ENCODE measurements at places on chromosomes 16 and 17.
A peak's percentile ranks its signal among the peaks of the same experiment; 100 is the strongest.

DNA sequence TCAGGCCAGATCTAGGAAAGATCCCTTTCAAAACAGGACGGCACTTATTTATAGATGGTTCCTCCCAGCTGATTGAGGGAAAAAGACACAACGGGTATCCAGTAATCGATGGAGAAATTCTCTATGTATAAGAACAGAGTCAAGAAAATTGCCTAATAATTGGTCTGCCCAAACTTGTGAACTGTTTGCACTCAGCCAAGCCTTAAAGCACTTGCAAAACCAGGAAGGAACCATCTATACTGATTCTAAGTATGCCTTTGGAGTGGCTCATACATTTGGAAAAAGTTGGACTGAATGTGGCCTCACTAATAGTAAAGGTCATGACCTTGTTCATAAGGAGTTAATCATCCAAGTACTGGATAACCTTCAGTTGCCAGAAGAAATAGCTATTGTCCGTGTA lies 5.9 kb downstream of the HPR start:
- no peak for DNase-seq

GRCh38 chr17:80151333-80151732 lies 4.4 kb upstream of the EIF4A3 start:
- no peak for DNase-seq

DNA sequence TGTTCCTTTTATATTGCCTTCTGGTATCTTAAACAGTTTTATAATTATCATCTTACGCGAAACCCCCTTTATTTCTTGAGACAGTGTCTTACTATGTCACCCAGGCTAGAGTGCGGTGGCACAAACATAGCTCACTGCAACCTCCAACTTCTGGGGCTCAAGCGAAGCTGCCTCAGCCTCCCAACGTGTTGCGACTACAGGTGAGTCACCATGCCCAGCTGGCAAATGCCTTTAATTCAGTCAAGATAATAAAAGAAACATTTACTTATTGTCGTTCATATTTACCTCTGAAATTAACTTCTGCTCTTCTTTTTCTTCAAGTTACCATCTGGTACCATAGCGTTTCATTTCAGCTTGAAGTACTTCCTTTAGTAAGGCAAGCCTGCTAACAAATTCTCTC lies 43.9 kb downstream of the FBXL20 start:
- DNase-seq = no peak

- DNase-seq = no peak
These were observed 2.3 kb upstream of the MPP2 start for GRCh38 chr17:43909537-43910231.

DNA sequence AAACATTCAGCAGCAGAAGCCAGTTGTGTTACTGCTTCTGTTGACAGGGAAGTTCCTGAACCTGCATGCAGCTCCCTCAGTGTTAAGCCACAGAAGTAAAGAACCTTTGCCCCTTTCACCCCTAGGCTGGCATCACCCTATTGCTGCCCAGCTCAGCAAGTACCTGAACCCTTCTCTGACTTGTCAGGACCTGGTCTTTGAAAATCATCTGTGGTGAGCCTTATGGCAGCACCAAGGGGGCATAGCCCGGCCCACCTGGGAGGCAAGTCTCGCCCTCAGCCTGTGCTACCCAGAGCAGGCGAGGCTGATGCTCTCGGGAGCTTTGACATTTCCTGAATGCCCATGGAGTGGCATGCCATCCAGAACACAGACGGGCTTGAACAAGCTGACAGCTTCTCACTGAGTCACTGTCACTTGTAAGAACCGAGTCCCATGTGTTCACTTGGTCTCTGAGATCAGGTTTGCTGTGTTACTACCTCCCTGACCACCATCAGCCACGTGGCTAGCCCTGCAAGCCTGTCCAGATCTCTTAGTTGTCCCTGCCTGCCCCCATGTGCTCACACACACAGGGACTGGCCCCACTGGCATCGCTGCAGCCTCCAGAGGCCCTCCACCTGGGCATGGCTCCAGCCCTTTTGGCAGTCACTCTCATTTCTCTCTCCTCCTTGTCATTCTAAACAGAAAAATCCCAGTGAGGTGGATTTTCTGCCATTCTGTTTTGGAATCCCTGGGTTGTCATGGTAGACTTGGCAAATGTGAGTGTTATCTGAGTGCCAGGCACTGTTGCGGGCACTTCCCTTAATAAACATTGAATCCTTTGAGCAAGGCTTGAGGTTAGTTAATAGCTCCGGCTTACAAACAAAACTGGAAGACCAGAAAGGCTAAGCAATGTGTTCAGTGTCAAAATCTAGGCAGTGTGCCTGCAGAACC lies 2.9 kb upstream of the CARMIL2 start:
- peak; percentile 73 for DNase-seq

DNA sequence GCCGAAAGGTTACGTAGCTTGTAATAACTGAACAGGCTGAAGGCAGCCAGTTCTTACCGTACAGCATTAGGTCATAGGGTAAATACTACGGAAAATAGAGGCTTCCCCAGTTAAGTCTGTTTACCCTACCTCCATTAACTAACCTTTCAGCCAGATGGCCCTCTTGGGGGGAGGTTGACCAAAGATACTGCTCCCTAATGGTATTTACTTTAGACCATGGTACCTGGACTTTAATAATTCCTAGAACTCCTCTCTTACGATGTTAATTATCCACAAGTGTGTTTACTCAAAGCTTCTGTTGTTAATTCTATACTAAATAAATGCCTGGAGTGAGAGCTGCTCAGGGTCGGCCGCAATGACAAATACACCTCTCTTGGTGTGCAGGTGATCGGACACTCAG lies 9.8 kb upstream of the ADAT1 start:
- no peak for DNase-seq

- no peak for DNase-seq
These were observed 18.9 kb downstream of the DNAH17 start for GRCh38 chr17:78558181-78558850.

DNA sequence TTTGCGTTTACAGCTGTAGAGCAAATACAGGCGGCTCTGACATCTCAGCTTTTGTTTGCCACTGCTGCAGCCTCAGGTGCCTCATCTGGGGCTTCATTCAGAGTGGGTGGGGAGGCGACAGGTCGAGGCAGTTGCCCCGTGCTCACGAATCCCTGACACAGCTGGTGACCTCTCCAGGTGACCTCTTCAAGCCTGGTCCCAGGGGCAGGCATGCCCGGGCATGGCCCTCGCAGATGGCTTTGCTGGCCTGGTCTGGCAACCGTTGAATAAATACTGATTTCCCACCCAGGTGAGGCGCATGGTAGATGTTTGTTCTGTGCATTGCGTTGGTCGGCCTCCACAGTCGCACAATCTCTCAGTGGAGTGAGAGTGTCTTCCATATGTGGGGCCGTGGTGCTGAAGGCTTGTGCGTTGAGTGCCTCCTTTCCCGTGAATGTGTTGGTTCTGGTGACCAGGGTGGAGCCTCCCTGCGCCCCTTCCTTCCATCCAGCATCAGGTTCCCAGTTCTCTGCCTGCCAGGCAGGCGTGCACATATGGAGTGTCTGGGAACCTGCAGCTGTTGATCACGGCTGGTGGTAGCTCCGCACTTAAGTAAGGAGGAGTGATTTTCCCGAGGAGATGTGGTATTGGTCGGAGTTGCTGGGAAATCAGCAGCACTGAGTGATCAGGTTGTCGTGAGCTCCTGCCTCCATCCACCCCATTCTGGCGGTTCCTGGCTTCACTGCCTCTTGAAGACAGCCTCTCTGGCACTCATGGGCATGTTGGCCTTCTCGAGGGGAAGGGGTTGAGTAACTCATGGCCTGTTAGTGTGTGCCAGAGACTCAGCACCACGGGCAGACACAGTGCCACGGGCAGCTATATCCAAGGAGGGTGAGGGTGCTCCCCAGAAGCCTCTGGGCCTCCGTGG lies 149.7 kb downstream of the RPTOR start:
- DNase-seq = no peak

- DNase-seq = no peak
These were observed 36.6 kb upstream of the TMEM132E start for GRCh38 chr17:34542700-34543336.

- DNase-seq = no peak
These were observed 19.1 kb upstream of the KIFC3 start for GRCh38 chr16:57821149-57821971.

DNA sequence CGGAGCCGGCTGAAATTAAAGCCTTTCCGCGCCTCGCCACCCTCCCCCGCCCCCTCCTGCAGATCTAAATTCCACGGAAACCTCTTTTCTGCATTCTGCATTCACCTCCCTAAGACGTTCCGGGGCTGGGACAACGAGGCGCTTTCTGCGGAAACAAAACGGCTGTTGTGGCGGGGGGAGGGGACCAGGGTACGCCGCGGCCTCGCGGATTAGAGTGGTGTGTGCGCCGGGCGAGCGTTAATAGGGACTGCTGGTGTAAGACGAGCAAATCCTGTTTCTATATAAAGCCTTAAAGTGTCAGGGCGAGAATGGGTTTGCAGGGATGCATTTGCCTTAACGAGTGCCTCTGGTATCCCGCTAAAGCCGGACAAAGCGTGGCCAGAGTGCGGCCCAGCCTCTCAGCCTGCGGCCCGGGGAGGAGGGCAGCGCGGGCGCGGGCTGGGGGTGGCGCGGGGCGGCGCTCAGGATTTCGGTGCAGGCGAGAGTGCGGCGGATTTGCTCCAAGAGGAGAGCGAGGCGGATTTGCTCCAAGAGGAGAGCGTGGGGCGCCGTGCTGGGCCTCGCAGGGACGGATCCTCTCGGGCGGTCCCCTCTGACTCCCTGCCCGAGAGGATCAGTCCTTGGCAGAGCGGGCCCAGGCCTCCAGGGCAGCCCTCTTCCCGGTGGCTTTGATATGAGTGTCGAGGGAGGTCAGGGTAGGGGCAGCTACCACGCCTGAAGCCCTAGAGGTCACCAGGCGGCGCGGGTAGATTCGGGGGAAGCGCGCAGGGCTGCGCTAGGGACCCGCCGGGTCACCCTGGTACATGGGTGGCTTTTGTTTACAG lies 5.1 kb downstream of the BAHCC1 start:
- peak; percentile 79 for DNase-seq

- DNase-seq = no peak
These were observed 54.8 kb downstream of the CDH13 start for GRCh38 chr16:82681592-82681991.

GRCh38 chr16:2163211-2163881 lies 7.8 kb downstream of the TRAF7 start:
- peak; percentile 75 for DNase-seq

DNA sequence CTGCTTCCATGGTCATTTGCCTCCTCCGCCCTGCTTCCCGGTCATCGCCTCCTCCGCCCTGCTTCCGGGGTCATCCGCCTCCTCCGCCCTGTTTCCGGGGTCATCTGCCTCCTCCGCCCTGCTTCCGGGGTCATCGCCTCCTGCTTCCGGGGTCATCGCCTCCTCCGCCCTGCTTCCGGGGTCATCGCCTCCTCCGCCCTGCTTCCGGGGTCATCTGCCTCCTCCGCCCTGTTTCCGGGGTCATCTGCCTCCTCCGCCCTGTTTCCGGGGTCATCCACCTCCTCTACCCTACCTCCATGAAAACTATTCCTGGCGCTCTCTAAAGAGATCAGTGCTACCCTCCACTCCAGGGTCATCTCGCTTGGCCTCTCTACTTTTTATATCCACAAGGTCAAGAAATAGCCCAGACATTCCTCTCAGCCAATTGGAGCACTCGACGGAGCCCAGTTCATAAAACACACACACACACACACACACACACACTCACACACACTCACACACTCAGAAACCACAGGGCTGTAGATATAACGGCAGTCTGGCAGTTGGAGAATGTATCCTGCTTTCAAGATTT lies 44.8 kb downstream of the TRARG1 start:
- no peak for DNase-seq

All from head of caudate nucleus (tissue), 42 donors.